Stimulated activated CD8-positive, alpha-beta memory T cell treated with anti-CD3 and anti-CD28 coated beads, Interleukin-4, amount 100 ng/mL, for 24 hours (primary cell): ENCODE measurements at places on chromosomes 16 and 17.
A peak's percentile ranks its signal among the peaks of the same experiment; 100 is the strongest.

- DNase-seq: no peak
Measured at GRCh38 chr17:75536366-75536765, 10.9 kb downstream of the LLGL2 start.

DNA sequence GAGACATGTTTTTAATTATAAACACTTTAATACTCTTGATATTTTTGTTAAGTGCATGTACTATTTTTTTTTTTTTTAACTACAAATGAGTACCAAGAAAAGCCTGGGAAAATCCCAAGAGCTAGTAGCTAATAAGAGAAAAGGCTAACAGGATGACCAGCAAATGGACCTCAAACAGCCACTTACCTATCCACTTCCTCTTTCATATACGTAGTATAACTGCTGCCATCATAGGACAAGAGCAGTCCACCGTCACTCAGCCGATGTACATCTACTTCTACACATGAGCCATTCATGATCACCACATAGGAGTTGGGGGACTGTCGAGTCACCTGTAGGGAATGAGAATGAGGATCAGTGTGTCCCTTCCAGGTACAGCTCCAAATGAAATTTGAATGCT, 128.0 kb upstream of the C17orf78 start:
- no peak for DNase-seq

DNA sequence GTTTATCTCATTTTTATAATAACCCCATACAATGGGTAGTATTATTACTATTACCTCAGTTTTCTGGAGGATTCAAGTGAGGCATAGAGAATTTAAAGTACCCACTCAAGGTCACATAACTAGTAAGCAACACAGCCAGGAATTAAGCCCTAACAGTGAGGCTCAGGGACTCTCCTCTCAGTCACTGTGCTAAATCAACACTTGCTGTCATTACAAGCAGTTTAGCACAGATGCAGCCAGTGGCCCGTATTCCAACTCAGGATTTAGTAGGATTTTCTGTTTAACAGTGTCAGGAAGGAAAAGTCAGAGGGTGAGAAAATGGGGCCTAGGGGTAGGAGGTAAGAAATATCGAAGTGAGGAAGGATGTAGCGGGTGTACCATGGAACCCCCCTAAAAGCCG, 536.9 kb downstream of the TMEM114 start:
- no peak for DNase-seq

DNA sequence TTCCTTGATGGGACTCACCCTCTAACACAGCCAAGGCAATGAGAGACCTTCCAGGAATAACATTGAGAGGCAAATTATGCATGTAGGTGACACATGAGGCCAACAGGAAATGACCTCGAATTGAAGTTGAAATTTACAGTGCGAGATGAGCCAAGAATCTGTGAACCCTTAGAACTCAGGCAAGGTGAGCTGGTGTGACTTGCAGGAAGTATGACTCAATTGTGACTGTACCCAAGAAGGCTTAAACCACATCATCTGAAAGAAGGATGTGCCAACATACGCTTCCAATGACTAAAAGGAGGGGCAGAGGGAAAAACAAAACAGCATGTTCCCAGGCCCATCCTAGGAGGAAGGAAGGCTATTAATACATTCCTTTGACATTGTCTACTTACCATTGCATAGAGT, 44.8 kb downstream of the PITPNC1 start:
- DNase-seq: no peak

DNA sequence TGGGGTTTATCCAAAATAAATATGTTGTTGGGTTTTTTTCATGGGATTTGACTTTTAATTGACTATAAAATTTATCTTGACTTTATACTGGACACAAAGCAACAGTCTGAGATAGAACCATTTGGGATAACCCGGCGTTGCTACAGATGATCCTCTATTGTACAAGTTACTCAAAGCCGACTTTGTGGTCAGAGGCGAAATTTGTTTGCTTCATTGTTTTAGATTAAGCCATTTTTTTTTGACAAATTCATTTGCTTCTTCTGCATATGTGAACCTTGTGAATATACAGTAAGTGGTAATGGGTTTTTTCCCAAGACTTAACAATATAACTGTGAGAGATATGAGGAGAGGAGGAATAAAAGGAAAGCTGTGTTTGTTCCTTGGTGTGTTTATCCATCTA, 11.8 kb downstream of the MYO1D start:
- DNase-seq: no peak

DNA sequence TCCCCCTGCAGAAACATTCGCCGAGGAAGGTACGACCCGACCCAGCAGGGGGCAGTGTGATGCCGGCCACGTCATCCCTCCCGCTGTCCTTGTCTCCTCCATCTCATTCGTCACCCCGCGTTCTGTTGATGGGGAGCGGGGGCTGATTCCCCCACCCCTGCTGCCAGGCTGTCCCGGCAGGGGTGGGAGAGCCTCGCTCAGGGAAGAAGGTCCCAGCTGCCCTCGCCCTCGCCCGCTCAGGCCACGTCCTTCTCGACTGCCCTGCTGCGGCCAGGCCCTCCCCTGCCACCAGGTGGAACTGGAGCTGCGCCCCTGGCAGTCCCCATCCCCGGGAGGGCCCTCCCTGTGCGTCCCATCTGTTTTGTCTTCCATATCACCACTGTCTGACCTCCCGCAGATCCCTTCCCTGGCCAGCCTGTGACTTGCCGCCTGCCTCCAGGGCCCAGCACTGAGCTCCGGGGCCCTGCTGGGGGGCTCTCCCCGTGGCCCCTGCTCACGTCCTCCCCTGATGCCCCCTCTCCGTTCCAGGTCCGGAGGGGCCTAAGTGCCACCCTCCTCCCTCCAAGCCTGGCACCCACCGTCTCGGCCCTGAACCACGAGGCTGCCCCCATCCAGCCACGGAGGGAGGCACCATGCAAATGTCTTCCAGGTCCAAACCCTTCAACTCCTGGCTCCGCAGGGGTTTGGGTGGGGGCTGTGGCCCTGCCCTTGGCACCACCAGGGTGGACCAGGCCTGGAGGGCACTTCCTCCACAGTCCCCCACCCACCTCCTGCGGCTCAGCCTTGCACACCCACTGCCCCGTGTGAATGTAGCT, 20.6 kb downstream of the ADAM11 start:
- DNase-seq: peak; percentile 70

DNA sequence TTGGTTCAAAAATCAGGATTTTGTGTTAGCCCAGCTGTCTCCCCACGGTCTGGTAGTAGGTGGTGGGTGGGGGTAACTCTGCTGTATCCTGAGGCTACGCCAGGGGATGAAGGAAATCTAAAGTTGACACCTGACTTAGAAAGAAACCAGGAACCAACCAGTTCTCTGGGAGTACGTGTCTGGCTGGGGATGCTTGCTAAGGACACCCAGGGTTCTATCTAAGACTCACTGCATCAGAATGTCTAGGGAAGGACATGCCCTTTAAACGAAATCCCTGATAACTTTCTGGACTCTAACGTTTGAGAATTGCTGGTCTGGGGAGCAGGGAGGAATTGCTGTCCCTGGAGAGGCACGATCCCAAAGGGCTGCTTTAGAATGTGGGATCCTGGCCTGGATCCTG, 39.2 kb upstream of the CES5A start:
- no peak for DNase-seq

- no peak for DNase-seq
Measured at GRCh38 chr17:66960613-66961012, 3.9 kb upstream of the CACNG4 start.

DNA sequence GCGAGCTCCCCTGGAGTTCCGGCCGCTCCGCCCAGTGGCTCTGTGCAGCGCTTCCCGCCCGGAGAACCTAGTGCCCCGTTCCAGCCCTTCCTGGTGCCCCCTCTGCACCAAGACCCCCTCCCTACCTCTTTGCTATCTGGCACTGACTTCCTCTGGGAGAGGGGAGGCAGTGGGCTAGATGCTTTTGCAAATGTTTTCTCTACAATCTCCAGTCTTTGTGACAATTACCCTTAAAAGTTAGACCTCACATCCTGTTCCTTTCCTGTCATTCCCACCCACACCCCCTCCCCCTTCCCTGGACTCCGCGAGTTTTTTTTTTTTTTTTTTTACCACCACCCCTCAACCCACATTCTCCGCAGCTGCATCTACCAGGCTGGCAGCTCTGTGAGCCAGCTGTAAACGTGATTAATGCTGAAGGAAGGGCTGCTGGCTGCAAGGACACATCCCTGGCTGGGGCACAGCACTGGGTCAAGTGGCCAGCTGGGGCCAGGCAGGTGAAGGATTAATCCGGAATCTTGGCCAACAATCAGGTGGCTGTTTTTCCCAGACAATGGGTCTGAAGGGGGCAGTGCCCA, 101.5 kb downstream of the MGAT5B start:
- no peak for DNase-seq

- DNase-seq: no peak
Measured at GRCh38 chr17:77646046-77646430, 312.5 kb upstream of the TNRC6C start.

GRCh38 chr17:76543826-76544545, 4.1 kb downstream of the PRCD start:
- no peak for DNase-seq

DNA sequence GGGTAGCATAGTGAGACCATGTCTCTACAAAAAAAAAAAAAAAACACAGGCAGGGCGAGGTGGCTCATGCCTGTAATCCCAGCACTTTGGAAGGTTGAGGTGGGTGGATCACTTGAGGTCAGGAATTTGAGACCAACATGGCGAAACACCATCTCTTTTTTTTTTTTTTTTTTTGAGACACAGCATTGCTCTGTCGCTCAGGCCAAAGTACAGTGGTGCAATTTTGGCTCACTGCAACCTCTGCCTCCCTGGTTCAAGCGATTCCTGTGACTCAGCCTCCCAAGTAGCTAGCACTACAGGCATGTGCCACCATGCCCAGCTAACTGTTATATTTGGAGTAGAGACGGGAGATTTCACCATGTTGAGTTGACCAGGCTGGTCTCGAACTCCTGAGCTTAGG, 5.1 kb downstream of the RAMP2 start:
- DNase-seq: no peak

GRCh38 chr17:1090465-1091189, 89.2 kb downstream of the ABR start:
- no peak for DNase-seq

- peak; percentile 66 for DNase-seq
Measured at GRCh38 chr17:76523084-76524037, 14.1 kb downstream of the CYGB start.

GRCh38 chr17:42132941-42133340, 10.3 kb downstream of the HSPB9 start:
- no peak for DNase-seq

GRCh38 chr16:84833144-84833500, 13.3 kb downstream of the CRISPLD2 start:
- DNase-seq: no peak

GRCh38 chr17:4358154-4358553, 8.3 kb downstream of the UBE2G1 start:
- DNase-seq: no peak

- DNase-seq: no peak
Measured at GRCh38 chr17:56000411-56000810, 152.9 kb upstream of the ANKFN1 start.
